HCT116 (cell line): ENCODE measurements at places on chromosomes 16 and 17. TPM values are rescaled to one million over a fixed set of nuclear protein-coding genes. Genes with fewer than 3 reads are reported as not detected.

- DNase-seq = no peak
These were observed 358.3 kb downstream of the SOX9 start for GRCh38 chr17:72479113-72479512.

DNA sequence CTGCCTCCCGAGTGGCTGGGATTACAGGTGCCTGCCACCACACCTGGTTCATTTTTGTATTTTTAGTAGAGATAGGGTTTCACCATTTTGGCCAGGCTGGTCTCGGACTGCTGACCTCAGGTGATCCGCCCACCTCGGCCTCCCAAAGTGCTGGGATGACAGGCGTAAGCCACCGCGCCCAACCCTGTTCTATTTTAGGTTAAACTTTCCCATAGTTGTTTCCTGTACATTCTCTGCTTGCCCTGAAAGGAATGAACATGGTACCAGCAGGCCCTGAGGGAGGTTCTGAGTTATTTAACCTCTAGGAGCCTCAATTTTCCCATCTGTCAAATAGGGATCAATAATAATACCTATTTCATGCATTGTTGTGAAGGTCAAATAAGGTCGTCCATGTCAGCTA is 11.0 kb upstream of the CDH5 start:
- no peak for DNase-seq

DNA sequence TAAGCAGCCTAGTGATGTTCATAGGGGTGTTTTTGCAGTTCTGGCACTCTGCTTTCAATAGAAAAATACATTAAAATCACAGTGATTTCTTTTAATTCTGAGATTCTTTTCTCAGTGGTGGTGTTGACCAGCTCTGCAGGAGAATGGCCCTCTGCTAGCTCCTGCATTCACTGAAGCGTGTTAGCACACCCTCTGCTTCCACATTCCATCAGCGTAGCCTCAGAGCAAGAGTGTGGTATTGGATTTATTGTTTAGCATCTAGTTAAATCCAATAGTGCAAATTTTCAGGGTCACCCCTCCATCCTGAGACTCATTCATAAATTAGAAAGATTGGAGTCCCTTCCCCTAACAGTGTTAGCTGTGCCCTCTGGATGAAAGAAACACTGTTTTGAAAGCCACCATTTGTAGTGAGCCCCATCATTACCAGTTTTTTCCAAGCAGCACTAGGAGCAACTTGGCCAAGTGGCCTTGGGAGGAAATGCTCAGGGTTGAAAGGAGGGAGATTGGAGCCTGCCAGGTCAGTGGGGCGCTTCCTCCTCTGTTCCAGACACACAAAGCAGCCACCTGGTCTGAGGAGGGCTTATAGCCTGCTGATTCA is 45.7 kb downstream of the B9D1 start:
- no peak for DNase-seq

DNA sequence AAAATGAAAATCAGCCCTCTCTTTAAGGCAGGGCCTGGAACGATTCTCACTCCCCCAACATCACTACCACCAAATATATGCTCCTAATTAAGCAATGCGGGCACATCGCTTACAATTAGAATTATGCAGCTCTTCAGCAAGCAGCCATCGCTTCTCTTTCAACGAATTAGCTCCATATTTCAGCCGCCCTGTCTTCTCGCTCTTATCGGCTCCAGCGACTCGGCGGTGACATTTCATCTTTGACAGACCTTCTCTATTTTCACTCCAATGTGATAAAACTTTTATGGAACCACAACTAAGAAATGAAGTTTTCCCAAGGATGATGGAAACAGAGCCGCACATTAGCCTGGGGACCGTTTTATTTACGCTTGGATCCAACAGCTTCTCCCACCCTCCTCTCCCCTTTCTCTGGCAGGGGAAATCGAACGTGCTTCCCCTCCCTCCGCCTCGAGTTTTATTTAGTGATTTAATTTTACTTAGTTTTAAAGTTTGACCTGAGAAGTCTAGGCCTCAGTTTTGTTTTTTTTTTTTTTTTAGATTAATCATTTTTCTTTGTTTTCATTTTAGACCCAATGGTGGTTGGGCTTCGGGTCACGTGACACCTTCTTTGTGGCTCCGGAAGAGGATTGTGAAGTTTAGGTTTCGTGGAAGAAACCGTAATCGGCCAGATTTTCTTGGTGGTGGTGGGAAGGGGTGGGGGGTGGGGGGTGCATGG is 3.1 kb upstream of the HOXB2 start:
- DNase-seq = no peak

DNA sequence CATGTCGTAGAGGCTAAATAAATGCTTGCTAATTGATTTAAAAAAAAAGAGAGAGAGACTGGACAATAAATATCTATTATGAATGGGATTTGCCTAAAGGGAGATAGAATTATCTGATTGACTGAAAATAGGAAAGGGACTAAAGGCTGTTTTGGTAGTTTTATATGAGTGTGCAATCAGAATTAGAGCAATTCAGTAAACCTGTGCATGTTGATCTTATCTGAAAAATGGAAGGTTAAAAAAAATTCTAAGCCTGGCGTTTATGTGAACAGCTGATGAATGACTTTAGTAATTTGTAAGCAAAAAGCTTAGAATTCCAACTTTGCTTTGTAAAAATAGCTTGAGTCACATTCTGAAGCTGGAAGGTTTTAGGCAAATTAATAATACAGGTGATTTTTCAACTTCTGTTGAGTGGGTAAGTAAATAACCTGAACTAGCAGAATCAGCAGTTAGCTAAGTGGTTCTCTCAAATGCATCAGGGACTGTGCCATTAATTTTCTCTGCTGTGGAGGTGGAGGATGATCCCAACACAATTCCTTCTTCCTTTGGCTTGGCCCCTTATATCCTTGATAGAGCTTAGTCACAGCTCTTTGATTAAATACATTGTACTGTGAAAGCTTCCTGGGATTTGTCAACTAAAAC is 254.4 kb downstream of the PHKB start:
- DNase-seq = no peak

TPSAB1 gene
- total RNA-seq = 0.25 TPM

DNAH3 gene
- 0.15 TPM for total RNA-seq

MAPK7 gene
- 15.3 TPM for total RNA-seq

CDC6 gene
- total RNA-seq = 117 TPM

UMOD gene
- total RNA-seq = not detected
